GM23248 (cell line): ENCODE measurements at places on chromosomes 6 and 20. TPM values are rescaled to one million over a fixed set of nuclear protein-coding genes. Genes with fewer than 3 reads are reported as not detected.

- DNase-seq, result no peak
- H3K27ac ChIP-seq, result no peak overlapping the region
- no peak overlapping the region for H3K4me3 ChIP-seq
- H3K36me3 ChIP-seq, result no peaks in the 10 kb centered on the region
- H3K27me3 ChIP-seq, result no peaks in the 10 kb centered on the region
These were observed 23.2 kb downstream of the AFDN start for GRCh38 chr6:167849846-167850459.

MCHR2 gene
- not detected in 2 replicates for polyA plus RNA-seq

- H3K36me3 ChIP-seq, result no peaks in the 10 kb centered on the region
- H3K4me1 ChIP-seq, result no peaks in the 10 kb centered on the region
These were observed 22.6 kb upstream of the CRISP1 start for GRCh38 chr6:49888742-49889431.

- H3K36me3 ChIP-seq, result peaks cover 8% of the 10 kb centered on the region; the same call in 1 of the 2 replicates
- no peak for DNase-seq
- H3K4me3 ChIP-seq, result no peak overlapping the region
- H3K27me3 ChIP-seq, result no peaks in the 10 kb centered on the region
- no peaks in the 10 kb centered on the region for H3K4me1 ChIP-seq
- H3K27ac ChIP-seq, result no peak overlapping the region
These were observed 62.9 kb upstream of the SLC22A1 start for GRCh38 chr6:160058603-160059215.

- H3K4me1 ChIP-seq, result peaks cover 11% of the 10 kb centered on the region; the same call in 1 of the 2 replicates
- H3K27ac ChIP-seq, result no peak overlapping the region
- no peaks in the 10 kb centered on the region for H3K27me3 ChIP-seq
These were observed 28.7 kb downstream of the SIRPD start for GRCh38 chr20:1528811-1529210.

GRCh38 chr6:33683576-33684427 lies 27.7 kb downstream of the UQCC2 start:
- no peak overlapping the region for H3K27ac ChIP-seq
- H3K36me3 ChIP-seq, result no peaks in the 10 kb centered on the region; the same call in 1 of the 2 replicates
- no peak for DNase-seq
- no peaks in the 10 kb centered on the region for H3K27me3 ChIP-seq
- H3K4me3 ChIP-seq, result no peak overlapping the region

DNA sequence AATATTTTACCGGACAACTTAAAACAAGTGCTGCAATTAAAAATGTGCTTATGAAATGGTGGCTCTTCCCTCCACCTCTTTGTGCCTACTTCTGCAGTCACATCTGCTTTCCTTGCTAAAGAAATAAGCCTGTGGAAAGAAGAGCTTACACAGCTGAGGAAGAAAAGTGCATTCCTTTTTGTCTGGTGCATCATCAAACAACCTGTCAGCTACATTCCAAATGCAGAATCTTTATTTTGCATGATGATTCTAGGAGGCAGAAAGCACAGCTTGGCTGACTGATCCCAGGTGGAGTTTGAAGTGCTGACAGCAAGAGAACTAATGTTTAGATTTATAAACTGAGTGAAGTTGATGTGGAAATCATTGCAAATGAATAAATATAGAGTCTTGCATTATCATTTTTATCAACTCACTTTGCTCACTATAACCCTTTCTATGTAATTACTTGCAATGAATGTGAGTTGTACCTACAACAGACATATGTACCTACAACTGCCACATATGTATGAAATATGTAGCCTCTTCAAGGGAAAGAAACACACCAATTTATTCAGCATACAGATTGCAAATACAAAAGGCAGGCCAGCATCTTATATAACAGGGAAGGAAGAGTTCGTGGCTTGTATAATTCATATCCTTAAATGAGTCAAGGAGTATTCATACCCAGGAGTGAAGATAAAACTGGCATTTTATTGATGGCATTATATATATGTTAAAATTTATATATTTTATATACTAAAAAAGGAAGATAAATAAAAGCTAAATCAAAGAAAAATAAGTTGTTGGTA lies 223.4 kb upstream of the MCHR2 start:
- no peaks in the 10 kb centered on the region for H3K27me3 ChIP-seq
- DNase-seq, result peak; percentile 34
- H3K4me3 ChIP-seq, result no peak overlapping the region
- H3K27ac ChIP-seq, result no peak overlapping the region

- H3K36me3 ChIP-seq, result no peaks in the 10 kb centered on the region
- no peak overlapping the region for H3K4me3 ChIP-seq
- no peak overlapping the region for H3K27ac ChIP-seq
- 0 out of 2 replicates have a peak, but pooled peaks cover 3% of the 10 kb centered on the region for H3K4me1 ChIP-seq
- peak; percentile 38 for DNase-seq
These were observed 153.4 kb upstream of the SALL4 start for GRCh38 chr20:51955756-51956155.

- H3K4me1 ChIP-seq, result peaks cover 9% of the 10 kb centered on the region
- peaks cover 21% of the 10 kb centered on the region; the same call in 1 of the 2 replicates for H3K36me3 ChIP-seq
- DNase-seq, result no peak
- H3K27ac ChIP-seq, result no peak overlapping the region
- H3K4me3 ChIP-seq, result no peak overlapping the region
These were observed 106.1 kb upstream of the ADGRF4 start for GRCh38 chr6:47592131-47592840.

- no peaks in the 10 kb centered on the region for H3K27me3 ChIP-seq
- no peak overlapping the region for H3K4me3 ChIP-seq
- no peaks in the 10 kb centered on the region for H3K36me3 ChIP-seq
- no peak for DNase-seq
- H3K27ac ChIP-seq, result no peak overlapping the region
These were observed 27.9 kb upstream of the KIF6 start for GRCh38 chr6:39752835-39753724.

- H3K36me3 ChIP-seq, result no peaks in the 10 kb centered on the region
- H3K4me1 ChIP-seq, result no peaks in the 10 kb centered on the region
- no peak overlapping the region for H3K27ac ChIP-seq
- no peaks in the 10 kb centered on the region for H3K27me3 ChIP-seq
- DNase-seq, result no peak
These were observed 248.8 kb upstream of the MAP3K7 start for GRCh38 chr6:90835596-90836212.

GRCh38 chr6:91697010-91697695 lies 1110.3 kb upstream of the MAP3K7 start:
- no peaks in the 10 kb centered on the region for H3K4me1 ChIP-seq
- H3K27me3 ChIP-seq, result no peaks in the 10 kb centered on the region
- H3K4me3 ChIP-seq, result no peak overlapping the region
- no peaks in the 10 kb centered on the region for H3K36me3 ChIP-seq

- peaks cover 14% of the 10 kb centered on the region for H3K4me1 ChIP-seq
- H3K4me3 ChIP-seq, result no peak overlapping the region
- no peaks in the 10 kb centered on the region for H3K36me3 ChIP-seq
- H3K27me3 ChIP-seq, result no peaks in the 10 kb centered on the region
- H3K27ac ChIP-seq, result no peak overlapping the region
These were observed 82.0 kb downstream of the SLC22A3 start for GRCh38 chr6:160430203-160430602.

GRCh38 chr20:54004445-54004844 lies 65.9 kb downstream of the BCAS1 start:
- H3K27me3 ChIP-seq, result no peaks in the 10 kb centered on the region
- no peaks in the 10 kb centered on the region for H3K36me3 ChIP-seq
- DNase-seq, result no peak
- H3K4me3 ChIP-seq, result no peak overlapping the region
- H3K27ac ChIP-seq, result no peak overlapping the region

GRCh38 chr6:30168741-30169140 lies 5.4 kb downstream of the TRIM15 start:
- H3K4me1 ChIP-seq, result no peaks in the 10 kb centered on the region
- peaks cover 66% of the 10 kb centered on the region for H3K27me3 ChIP-seq
- no peaks in the 10 kb centered on the region for H3K36me3 ChIP-seq
- no peak for DNase-seq
- H3K27ac ChIP-seq, result no peak overlapping the region

DNA sequence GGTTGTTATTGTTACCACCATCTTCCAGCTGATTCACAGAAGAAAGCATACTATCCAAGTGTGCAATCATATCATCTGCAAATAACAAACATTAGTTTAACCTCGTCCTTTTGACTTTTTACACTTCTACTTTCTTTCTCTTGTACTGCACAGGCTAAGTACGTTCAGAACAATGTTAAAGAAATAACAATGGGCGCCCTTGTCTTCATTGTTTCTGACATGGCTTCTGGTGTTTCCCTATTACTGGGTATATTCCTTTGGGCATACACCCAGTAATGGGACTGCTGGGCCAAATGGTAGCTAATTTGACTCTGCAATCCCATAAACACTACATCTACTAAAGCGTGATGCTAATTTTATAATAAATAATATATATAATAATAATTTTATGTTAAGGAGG lies 146.7 kb downstream of the GJA10 start:
- H3K4me3 ChIP-seq, result no peak overlapping the region
- H3K27me3 ChIP-seq, result no peaks in the 10 kb centered on the region
- DNase-seq, result no peak

TRIM31 gene
- polyA plus RNA-seq, result not detected in 2 replicates

GRCh38 chr6:89775150-89775549 lies 44.4 kb downstream of the MDN1 start:
- no peaks in the 10 kb centered on the region for H3K27me3 ChIP-seq
- no peak overlapping the region for H3K27ac ChIP-seq
- no peak for DNase-seq
- peaks cover 26% of the 10 kb centered on the region; the same call in 1 of the 2 replicates for H3K36me3 ChIP-seq
- no peak overlapping the region for H3K4me3 ChIP-seq

KCNK17 gene
- polyA plus RNA-seq, result not detected in 2 replicates

DNA sequence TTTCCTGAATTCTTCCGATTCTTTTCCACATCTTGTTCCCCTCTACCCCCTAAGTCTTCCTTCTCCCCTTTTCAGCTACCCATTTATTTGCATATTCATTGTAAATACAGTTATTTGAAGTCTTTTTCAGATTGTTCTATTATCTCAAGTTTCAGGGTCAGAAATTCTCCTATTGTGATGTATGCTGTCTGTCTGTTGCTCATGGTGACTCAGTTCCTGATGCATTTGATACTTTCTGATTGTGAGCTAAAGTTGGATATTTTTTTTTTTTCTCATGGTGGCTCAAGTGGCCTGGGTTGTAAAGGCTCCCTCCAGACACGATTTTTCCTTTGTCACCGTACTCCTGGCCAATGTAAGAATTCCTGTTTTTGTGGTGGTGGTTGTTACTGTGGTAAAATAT lies 4.9 kb upstream of the PI16 start:
- no peaks in the 10 kb centered on the region for H3K27me3 ChIP-seq
- H3K4me3 ChIP-seq, result no peak overlapping the region
- H3K36me3 ChIP-seq, result no peaks in the 10 kb centered on the region
- 0 out of 2 replicates have a peak, but pooled peaks cover 10% of the 10 kb centered on the region for H3K4me1 ChIP-seq

DNA sequence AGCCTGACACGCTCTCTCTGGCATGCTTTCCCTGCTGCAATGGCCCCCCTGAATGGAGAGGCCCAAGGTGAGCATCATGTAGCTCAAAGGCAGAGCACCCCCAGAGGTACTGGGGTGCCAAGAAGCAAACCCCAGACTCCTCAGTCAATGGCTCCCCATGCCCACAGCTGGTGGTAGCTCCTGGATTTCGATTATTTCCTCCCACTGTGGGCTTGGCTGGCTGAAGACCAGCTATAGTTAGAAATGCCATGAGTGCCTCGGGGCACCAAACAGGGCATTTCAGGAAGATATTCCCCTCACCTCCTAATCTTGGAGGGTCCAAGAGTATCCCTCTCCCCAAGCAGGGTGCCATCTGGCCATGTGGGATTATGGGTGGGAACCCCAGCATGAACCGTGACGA lies 16.8 kb downstream of the MAP1LC3A start:
- H3K4me1 ChIP-seq, result peaks cover 27% of the 10 kb centered on the region
- no peaks in the 10 kb centered on the region for H3K36me3 ChIP-seq
- H3K27ac ChIP-seq, result no peak overlapping the region
- no peak for DNase-seq
- no peak overlapping the region for H3K4me3 ChIP-seq

DNA sequence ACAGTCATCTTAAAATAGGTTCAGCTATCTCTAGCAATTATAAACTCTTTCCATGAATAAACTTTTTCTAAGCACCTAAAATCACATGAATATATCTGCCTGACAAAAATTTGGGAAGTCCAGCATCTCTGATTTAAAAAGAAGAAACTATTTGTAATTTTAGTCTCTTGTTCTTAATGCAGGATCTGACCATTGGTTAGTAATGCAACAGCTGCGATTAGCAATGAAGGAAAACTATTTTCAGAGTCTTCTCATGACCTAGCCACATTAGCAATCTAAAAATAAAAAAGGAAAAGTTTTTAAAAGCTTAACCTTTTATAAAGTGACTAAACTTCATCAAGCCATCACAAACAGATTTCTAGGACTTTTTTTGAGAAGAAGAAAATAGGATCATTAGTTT lies 97.5 kb downstream of the PTPRK start:
- DNase-seq, result no peak
- no peaks in the 10 kb centered on the region for H3K4me1 ChIP-seq
- H3K4me3 ChIP-seq, result no peak overlapping the region
- no peaks in the 10 kb centered on the region for H3K27me3 ChIP-seq

SYNDIG1 gene
- 0.91 and 1.6 TPM in 2 replicates for polyA plus RNA-seq

DNA sequence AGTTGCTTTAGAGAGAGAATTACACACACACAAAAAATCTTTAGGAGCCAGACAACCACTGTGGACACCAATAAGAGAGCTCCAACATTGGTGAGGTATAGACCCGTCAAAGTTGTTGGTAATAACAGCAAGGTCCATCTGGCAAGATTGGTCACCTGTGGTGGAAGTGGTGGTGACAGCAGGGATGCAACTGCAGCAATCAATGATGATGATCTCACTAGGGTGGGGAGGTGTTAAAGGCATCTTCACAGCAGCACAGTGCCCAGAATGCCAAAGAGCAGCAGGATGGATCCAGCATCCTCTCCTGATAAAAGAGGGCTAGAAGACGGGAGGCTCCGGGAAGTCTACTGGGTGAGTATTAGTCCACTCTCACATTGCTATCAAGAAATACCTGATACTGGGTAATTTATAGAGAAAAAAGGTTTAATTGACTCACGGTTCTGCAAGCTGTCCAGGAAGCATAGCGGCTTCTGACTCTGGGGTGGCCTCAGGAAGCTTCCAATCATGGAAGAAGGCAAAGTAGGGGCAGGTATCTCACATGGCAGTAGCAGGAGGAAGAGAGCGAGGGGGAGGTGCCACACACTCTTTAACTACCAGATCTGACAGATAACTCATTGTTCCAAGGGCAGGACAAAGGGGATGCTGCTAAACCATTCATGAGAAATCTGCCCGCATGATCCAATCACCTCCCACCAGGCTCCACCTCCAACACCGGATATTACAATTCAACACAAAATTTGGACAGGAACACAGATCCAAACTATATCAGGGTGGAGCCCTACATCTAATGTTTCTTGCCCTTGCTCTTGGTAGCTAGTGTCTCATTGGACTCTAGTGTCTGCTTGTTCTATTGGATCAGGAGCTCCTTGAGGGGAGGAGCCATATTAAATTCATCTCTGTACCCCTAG lies 48.9 kb downstream of the KLHL31 start:
- no peak for DNase-seq
- no peak overlapping the region for H3K27ac ChIP-seq
- no peaks in the 10 kb centered on the region for H3K36me3 ChIP-seq
- H3K4me1 ChIP-seq, result peaks cover 8% of the 10 kb centered on the region
